ENCODE measurements at places on chromosomes 7 and 10.

GRCh38 chr7:29806995-29807841 is 910 bp downstream of the WIPF3 start:
- H3K27me3 ChIP-seq, result peaks cover 77% of the 10 kb centered on the region
- ATAC-seq, result no peak
- no peaks in the 10 kb centered on the region for H3K36me3 ChIP-seq
- H3K27ac ChIP-seq, result no peak overlapping the region

GRCh38 chr10:46323176-46323575 is 36.4 kb downstream of the ANTXRL start:
- H3K27me3 ChIP-seq, result peaks cover 13% of the 10 kb centered on the region
- H3K36me3 ChIP-seq, result no peaks in the 10 kb centered on the region
- no peak for ATAC-seq
- no peaks in the 10 kb centered on the region for H3K4me1 ChIP-seq

DNA sequence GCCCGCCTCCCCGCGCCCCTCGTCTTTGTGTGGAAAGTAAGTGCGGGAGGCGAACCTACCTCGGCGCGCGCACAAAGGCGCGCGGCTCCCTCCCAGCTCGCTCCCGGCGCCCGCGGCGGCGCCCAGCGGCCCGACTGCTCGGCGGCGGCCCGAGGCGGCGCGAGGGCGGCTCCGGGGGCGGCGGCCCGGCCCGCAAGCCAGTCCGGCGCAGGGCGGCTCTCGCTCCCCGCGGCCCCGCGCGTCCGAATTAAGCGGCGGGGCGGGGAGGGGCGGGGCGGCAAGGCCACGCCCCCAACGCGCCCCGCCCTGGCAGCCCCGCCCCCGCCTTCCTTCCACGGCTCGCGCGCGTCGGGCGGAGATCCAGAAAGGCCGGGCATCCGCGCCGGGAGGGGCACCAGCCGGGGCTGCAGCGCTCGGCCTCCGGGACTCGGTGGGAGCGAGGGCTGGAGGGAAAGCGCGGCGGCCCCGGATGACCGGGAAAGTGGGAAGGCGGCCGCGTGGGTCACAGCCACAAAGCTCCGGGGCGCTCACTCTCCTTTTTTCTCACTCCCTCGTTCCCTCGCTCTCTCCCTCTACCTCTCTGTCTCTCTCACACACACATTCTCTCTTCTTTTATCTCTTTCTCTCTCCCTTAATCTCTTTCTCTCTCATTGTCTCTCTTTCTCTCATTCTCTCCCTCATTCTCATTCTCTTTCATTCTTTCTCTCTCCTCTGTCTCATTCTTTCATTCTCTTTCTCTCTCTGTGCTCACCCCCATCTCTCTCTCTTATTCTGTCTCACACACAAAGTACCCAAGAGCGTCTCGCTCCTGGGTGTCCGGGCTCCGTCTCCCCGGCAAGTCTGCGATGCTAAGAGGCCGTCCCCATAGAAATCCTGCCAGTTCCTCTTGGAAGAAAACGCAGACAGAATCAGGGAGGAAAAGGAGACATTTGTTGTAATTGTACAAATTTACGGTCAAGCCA is 170.2 kb downstream of the FAM107B start:
- no peaks in the 10 kb centered on the region for H3K27me3 ChIP-seq
- peak; percentile 82 for ATAC-seq
- H3K4me1 ChIP-seq, result peaks cover 64% of the 10 kb centered on the region
- H3K4me3 ChIP-seq, result peak overlapping the region; percentile 88

GRCh38 chr7:16295558-16295957 is 125.8 kb downstream of the CRPPA start:
- no peak overlapping the region for H3K4me3 ChIP-seq
- ATAC-seq, result no peak
- H3K27ac ChIP-seq, result no peak overlapping the region
- no peaks in the 10 kb centered on the region for H3K36me3 ChIP-seq
- no peaks in the 10 kb centered on the region for H3K4me1 ChIP-seq

GRCh38 chr10:29658984-29659965 is 24.5 kb upstream of the SVIL start:
- peak; percentile 91 for ATAC-seq
- H3K27me3 ChIP-seq, result no peaks in the 10 kb centered on the region
- peaks cover 13% of the 10 kb centered on the region for H3K4me1 ChIP-seq

DNA sequence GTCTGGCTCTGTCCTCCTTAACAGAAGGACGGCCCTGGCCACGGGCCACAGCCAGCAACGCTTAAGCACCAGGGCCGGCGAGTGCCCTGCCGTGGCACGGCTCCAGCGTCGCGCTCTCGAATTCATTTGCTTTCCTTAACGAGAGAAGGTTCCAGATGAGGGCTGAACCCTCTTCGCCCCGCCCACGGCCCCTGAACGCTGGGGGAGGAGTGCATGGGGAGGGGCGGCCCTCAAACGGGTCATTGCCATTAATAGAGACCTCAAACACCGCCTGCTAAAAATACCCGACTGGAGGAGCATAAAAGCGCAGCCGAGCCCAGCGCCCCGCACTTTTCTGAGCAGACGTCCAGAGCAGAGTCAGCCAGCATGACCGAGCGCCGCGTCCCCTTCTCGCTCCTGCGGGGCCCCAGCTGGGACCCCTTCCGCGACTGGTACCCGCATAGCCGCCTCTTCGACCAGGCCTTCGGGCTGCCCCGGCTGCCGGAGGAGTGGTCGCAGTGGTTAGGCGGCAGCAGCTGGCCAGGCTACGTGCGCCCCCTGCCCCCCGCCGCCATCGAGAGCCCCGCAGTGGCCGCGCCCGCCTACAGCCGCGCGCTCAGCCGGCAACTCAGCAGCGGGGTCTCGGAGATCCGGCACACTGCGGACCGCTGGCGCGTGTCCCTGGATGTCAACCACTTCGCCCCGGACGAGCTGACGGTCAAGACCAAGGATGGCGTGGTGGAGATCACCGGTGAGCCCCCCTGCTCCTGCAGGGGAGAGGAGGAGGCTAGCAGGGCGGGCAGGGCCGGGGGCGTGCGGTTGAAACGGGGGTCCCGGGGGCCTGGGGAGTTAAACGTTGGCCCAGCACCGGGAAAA is at the start of gene HSPB1:
HSPB1 (plus strand) TSS at position 327 of the 855 bp plus-strand sequence; CDS start at position 367, 40 bp downstream.
- H3K27ac ChIP-seq, result peak within 1 kb of the TSS; percentile 84
- ATAC-seq, result peak; percentile 80
- H3K4me3 ChIP-seq, result peak within 1 kb of the TSS; percentile 83
- H3K27me3 ChIP-seq, result peaks cover 8% of the 10 kb centered on the region

DNA sequence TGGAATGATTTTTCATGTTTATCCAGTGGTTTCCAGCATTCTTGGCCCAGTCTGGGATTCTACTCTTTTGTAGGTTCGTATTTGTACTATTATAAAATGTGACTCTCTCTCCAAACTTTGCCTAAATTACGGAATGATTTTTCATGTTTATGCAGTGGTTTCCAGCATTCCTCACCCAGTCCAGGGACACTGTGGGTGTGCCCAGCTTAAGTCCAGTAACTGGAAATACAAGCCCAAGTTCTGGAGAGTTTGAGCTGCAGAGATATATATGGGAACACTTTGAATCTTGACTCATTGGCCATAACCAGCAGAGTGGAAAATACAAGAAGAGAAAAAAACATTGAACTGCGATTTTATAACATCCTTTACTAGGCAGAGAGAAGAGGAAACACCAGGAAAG is 5.9 kb upstream of the MAGI2 start:
- no peak overlapping the region for H3K4me3 ChIP-seq
- H3K27me3 ChIP-seq, result peaks cover 5% of the 10 kb centered on the region
- H3K27ac ChIP-seq, result no peak overlapping the region
- ATAC-seq, result no peak
- H3K36me3 ChIP-seq, result no peaks in the 10 kb centered on the region
- no peaks in the 10 kb centered on the region for H3K4me1 ChIP-seq

GRCh38 chr7:51639661-51640334 is 323.2 kb upstream of the COBL start:
- ATAC-seq, result no peak
- H3K4me1 ChIP-seq, result no peaks in the 10 kb centered on the region
- no peak overlapping the region for H3K27ac ChIP-seq
- no peaks in the 10 kb centered on the region for H3K27me3 ChIP-seq
- H3K36me3 ChIP-seq, result no peaks in the 10 kb centered on the region

DNA sequence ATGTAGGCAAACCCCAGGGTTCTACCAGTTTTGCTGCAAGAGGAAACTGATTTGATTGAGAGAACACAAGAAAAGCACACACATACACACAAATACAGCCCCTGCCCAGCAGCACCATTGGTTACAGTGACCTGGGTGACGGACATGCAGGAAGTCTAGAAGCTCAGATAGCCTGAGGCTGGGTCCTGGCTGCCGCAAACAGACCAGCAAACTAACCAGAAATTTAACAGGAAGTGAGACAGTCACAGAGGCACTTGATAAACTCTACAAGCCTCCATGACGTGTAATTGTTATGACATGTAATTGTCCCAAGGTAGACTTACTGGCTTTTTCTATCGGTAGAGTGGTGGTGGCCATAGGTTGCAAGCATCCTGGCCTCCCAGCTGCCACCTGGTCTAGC is 58.9 kb downstream of the PRKAR2B start:
- H3K4me3 ChIP-seq, result no peak overlapping the region
- H3K36me3 ChIP-seq, result peaks cover 9% of the 10 kb centered on the region
- H3K27me3 ChIP-seq, result peaks cover 30% of the 10 kb centered on the region
- H3K27ac ChIP-seq, result no peak overlapping the region

DNA sequence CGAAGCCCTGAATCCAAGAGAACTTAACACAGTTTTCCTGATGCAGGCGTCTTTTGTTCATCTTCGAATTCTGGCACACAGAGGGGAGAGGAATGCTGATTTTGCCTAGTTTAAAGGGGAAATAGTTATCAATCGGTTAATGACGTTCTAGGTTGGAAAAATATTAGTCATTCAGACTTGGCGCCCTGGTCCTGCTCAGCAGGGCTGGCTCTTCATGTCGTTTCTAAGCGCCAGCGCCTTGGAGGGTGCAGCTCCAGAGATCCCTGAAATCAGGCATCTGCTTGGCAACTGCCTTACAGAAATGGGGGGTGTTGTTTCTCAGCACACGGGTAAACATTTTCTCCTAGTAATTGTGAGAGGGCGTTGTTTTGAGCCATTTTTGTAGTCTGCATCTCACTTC is 1.3 kb upstream of the PRTFDC1 start:
- ATAC-seq, result no peak
- H3K4me3 ChIP-seq, result peak overlapping the region; percentile 76
- peak overlapping the region; percentile 83 for H3K27ac ChIP-seq
- no peaks in the 10 kb centered on the region for H3K27me3 ChIP-seq
- H3K4me1 ChIP-seq, result peaks cover 19% of the 10 kb centered on the region
- H3K36me3 ChIP-seq, result no peaks in the 10 kb centered on the region

DNA sequence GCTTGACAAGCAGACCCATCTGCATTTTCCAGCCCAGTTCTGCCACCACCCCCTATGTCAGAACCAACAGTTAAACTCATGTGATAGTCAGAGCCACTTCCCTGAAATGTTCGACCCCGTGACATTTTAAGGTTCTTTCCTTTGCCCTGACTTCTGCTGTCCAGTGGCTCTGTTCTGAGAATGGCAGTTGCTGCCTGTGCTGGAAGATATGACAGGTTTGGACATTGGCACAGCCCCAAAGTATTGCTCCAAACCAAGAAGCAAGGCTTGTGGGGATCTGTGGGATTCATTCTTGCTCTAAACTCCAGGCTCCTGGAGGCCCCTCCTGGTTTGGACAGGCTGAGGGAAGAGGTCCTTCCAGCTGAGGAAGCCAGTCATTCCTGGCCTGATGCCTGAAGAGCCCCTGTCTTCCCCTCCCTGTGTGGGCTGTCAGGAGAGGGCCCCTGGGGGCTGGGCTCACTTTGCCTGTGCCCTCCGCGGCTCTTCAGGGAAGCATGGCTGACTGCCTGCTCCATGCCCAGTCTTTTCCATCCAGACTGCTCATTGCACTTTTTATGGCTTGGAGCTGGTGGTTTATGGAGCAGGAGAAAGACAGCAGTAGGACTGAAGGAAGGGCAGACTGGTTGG is 138.0 kb downstream of the CDH23 start:
- peaks cover 9% of the 10 kb centered on the region for H3K27me3 ChIP-seq
- no peak overlapping the region for H3K4me3 ChIP-seq
- no peak overlapping the region for H3K27ac ChIP-seq

DNA sequence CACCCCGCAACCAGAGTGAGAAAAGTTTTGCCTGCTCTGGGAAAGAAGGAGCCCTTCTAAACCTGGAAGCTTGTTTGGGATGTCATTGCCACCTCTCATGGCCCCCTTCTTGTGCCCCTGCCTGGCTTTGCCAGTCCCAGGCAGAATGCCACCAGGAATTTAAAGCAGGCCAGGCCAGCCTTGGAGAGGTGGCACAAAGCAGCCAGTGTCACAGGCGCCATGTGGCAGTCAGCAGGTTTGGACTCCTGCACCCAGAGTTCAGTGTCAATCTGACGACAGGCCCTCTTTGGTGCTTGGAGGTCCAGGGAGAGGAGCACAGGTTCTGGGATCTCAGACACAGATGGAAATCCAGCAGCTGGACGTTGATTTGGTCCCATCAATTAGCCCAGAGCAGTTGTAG is 12.7 kb downstream of the HK1 start:
- H3K4me1 ChIP-seq, result no peaks in the 10 kb centered on the region
- no peak for ATAC-seq
- H3K27me3 ChIP-seq, result peaks cover under 1% of the 10 kb centered on the region
- H3K27ac ChIP-seq, result no peak overlapping the region
- H3K36me3 ChIP-seq, result no peaks in the 10 kb centered on the region

- H3K27ac ChIP-seq, result no peak overlapping the region
- H3K4me1 ChIP-seq, result peaks cover 4% of the 10 kb centered on the region
- no peak overlapping the region for H3K4me3 ChIP-seq
- no peaks in the 10 kb centered on the region for H3K27me3 ChIP-seq
These were observed 211.1 kb downstream of the HDAC9 start for GRCh38 chr7:18706670-18707069.

- no peak overlapping the region for H3K27ac ChIP-seq
- no peaks in the 10 kb centered on the region for H3K4me1 ChIP-seq
- H3K4me3 ChIP-seq, result no peak overlapping the region
- H3K27me3 ChIP-seq, result no peaks in the 10 kb centered on the region
- no peaks in the 10 kb centered on the region for H3K36me3 ChIP-seq
- no peak for ATAC-seq
These were observed 58.1 kb downstream of the CSGALNACT2 start for GRCh38 chr10:43196131-43196980.

Measured in stimulated activated memory B cell treated with anti-CD40 and anti-IgM and Interleukin-4, amounts not matched to agents 10 μg/mL and 1 μg/mL and 100 μg/mL, for 72 hours (primary cell).